ENCODE measurements at places on chromosomes 12 and 14.

DNA sequence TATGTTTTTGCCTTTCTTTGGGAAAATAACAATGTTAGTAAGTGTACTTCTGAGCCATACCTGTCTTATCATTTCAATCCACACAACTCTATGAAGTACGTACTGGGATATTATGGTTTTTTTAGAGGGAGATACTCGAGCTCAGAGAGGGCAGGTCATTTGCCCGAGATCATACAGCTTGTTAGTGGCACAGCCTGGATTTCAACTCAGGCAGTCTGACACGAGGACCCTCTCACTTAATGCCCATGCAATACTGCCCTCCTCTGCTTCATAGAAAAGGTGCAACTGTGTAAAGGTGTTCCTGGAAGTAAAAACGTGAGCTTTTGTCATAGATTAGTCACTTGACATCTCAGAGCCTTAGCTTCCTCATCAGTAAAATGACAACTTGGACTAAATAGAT, 128.0 kb downstream of the NDUFA12 start:
- DNase-seq, result peak; percentile 23

DNA sequence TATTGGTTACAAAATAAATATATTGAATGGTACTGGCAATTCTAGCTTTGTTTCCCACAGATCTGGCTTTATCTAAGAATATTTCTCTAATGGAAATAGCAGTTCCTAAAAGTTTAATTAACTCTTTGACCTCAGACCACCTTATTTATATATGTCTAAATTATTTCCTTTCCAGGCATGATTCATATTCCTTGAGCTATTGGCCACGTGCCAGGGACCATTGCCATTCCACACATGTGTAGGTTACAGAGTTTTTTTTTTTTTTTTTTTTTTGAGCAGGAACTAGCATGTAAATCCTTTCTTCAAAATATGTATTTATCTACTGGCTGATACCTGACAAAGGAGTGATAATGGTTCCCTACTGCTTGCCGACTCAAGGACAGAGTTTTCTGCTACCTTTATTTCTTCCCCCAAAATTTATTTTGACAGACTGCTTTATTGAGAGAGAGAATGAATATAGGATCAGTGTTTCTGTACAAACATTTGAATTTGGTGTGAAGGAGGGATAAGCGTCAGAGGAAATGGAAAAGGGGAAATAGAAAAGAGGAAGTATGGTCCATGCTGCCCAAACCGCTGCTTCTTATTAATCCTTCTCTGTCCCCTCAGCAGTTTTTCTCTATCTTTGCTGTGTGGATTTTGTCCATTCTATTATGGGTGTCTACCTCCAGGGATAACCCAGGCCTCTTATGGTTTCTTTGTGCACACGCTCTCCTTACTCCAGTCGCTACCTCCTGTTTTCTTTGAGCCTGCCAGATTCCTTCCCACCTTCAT, 36.4 kb downstream of the PDE3A start:
- DNase-seq, result no peak

GRCh38 chr12:115470977-115471376, 787.0 kb upstream of the TBX3 start:
- no peak for DNase-seq

- DNase-seq, result no peak
Observed at GRCh38 chr12:7151532-7151931, 21.4 kb downstream of the CLSTN3 start.

DNA sequence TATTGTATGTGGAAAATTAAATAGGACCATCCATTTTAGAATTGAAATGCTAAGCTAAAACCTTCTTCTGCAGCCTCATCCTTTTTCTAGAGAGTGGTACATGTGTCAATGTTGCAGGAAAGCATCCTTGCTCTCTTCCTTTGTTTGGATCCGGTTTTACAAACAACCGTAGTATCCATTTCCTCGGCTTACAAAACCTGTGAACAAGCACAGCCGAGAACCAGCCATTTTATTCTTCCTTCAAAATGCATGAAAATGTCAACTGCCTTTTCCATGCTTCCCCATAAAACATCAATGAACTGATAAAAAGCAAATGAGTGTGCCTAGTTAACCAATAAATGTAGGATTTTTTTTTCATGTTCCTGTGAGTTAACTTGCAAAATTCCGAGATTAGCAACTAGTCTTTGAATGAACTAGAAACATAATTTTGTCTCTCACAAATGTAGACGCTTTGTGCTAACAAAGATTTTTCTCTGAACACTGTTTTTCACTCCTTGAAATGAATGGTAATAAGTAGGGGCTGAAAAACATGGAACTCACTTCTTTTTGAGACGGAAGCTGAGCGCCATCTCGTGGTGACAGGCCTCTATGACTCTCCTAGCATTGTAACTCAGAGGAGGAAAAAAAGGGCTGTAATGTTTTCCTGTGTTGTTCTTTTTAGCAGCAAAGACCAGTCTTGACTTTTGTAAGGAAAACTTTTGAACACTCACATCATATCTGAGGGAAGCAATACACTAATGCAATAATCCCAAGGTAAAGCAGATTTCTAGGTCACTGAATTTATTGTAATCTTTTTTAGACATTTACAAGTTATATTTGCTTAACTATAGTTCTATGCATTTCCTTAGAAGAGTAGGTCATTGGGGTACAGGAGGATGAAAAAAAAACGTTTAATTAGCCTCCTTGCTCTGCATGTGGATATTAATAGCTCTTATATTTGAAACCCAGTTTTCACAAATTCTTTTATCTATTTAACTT, 157.4 kb upstream of the FOXG1 start:
- DNase-seq, result no peak

DNA sequence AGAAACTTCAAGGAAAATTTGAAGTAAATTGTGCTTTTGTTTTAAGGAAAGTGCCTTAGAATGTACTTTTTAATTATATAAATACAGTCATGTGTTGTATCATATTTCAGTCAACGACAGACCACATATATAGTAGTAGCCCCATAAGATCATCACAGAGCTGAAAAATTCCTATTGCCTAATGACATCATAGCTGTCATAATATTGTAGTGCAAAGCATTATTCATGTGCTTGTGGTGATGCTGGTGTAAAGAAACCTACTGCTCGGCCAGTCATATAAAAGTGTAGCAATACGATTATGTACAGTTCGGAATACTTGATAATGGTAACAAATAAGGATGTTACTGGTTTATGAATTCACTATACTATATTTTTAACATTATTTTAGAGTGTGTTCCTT, 198.9 kb upstream of the SLC16A7 start:
- DNase-seq, result no peak

DNA sequence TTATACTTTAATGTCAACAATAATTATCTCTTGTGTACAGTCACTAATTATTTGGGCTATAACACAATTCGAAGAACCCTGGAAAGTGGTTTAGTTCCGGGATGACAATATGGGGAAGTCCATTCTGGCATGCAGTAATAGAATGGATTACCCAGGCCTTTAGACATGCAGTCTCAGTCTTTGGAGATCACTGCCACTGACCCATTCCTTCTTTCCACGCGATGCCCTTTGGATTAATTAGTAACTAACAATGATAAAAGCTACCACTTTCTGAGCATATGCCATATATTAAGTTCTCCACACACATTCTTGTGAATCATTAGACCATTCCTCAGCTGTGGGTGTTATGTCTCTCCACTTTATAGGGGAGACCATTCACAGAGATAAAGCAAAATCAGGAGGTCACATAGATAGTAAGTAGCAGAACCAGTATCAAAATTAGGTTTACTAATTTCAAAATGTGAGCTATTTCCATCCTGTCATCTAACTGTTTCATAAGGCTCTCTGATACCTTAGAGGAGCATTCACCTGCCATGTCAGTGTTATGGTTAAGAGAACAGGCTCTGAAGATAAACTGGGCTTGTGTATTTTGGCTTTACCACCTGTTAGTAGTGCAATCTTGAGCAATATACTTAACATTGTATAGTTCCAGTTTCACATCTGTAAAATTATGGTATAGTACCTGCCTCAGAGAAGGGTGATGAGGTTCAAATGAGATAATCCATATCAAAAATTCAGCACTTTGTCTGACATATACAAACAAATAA, 27.2 kb upstream of the KCNJ8 start:
- DNase-seq, result no peak

DNA sequence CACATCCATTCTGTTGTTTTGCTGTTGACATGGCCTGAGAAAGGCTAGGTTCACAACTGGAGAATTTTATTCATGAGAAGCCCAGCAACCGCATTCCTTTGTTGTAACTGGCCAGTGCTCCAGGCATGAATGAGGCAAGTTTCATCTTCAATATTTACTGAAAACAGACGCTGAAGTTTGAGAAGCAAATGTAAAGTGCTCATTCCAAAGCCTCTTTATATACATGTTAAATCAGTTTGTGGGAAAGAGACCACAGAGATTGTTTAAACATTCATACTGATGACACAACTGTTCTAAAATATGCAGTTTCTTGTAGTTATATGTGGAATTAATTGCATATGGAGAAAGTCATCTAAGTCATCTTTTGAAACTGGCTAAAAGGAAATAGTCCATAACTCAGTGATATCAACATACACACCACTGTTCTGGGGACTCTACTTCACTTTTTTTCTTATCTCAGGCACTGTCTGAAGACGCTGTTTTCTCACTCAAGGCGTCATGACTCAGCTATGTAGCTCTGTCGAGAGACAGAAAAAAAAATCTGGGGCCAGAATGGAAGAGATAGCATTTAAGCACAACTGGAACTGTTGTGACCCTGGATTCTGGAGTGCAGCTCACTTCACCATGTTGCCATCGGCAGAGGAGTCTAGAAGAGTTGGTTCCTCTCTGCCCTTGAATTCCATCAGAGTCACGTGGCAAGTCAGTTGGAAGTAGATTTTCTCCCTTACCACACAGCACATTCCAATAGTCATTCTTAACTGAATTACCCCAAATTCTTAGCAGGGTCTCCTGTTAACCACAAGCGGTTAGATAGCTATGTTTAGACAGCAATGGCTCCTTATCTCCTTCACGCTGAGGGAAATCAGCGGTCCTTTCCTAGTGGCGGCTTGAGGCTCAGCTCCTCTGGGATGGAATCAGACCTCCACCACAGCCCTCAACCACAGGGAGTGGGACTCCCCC, 258.4 kb upstream of the HMGA2 start:
- no peak for DNase-seq

DNA sequence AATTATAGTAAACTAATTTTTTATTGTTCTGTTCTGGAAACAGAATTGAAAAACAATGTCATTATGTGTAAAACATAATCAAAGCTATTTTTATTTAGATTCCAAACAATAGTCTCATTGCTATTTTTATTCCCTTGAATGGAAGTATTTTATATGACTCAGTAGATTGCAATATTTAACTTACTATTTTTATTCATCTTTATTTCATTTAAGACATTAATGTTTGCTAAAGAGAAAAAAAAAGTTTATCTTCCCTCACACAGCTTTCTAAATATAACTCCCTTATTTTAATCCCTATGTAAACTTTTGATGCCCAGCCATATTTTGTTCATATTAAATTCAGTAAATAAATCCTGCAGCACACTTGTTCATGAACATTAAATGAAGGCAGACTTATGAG, 622.4 kb downstream of the SLC6A15 start:
- DNase-seq, result no peak

GRCh38 chr14:22276913-22277816, 311.9 kb downstream of the DAD1 start:
- DNase-seq, result no peak

GRCh38 chr12:30587782-30588181, 107.9 kb downstream of the IPO8 start:
- DNase-seq, result no peak

DNA sequence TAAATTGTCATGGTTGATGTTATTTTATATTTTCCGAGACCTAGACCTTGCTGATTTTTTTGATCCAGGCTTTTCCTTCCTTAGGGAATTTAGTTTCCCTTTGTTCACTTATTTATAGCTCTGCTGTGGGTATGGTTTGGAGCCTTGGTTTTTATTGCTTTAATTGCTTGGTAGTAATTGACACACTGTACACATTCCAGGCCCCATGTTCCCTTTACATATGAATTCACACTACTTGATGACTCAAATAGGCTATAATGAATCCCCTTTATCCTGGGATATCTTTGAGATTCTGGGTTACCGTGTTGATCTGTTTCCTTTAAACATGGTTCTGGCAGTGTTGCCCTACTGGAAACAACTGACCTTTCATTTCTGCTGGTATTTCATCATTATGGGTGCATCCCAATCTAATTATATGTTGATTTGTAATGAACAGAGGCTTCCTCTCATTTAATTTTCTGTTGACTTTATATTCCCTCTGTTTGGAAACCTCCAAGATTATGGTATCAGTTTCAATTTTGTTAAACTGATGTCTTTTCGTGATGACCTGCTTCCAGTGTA, 424.0 kb downstream of the RAD51B start:
- no peak for DNase-seq

- DNase-seq, result no peak
Observed at GRCh38 chr12:127896661-127897060, 370.3 kb upstream of the TMEM132C start.

GRCh38 chr12:54958048-54958658, 26.4 kb downstream of the TESPA1 start:
- DNase-seq, result peak; percentile 46

GRCh38 chr12:131478468-131478867, 232.4 kb upstream of the SFSWAP start:
- DNase-seq, result no peak

- DNase-seq, result no peak
Observed at GRCh38 chr12:106428384-106428783, 70.8 kb downstream of the POLR3B start.

DNA sequence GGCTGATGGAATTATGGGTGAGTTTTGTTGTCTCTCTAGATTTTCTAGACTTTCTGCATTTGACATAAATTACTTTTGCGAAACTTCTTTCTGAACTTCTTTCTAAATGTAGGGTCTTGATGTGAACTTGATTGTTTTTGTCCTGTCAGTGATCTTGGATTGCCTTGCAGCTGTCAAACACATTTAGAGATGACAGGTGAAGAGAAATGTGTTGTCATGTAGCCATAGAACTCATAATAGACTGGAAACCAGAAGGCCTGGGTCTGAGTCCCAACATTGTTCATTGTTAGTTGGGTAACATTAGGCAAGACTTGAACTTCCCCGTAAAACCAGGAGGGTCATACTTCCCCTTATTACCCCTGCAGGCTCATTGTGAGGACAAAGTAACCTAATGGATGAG, 109.0 kb downstream of the LRIG3 start:
- no peak for DNase-seq

GRCh38 chr14:99360774-99361595, 89.0 kb upstream of the BCL11B start:
- DNase-seq, result no peak

GRCh38 chr12:10722502-10722904, 620 bp downstream of the YBX3 start:
- DNase-seq, result no peak

- DNase-seq, result no peak
Observed at GRCh38 chr12:78439666-78440065, 424.9 kb upstream of the SYT1 start.

DNA sequence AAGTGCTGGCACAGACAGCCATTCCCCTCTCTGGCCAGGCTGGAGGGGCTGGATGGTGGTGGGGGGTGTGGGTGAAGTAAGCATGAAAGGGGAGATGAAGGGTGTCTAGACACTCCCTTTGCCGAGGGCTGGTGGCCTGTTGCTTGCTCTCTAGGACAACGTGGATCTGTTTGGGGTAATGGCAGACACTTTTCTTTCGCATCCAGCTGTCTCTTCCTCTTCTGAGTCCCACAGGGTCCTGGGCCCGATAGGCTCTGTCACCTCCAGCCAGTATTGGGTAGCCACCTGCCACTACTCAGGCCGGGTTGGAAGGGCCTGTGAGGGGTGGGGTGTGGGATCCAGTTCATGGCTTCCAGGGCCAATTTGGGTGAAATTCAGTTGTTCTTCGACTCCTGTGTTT, 218.1 kb downstream of the CACNA1C start:
- DNase-seq, result no peak

- no peak for DNase-seq
Observed at GRCh38 chr14:34981743-34982420, 910 bp upstream of the SRP54 start.
